Activated CD4-positive, alpha-beta T cell treated with anti-CD3 and anti-CD28 coated beads, Interleukin-2, amount 50 U/mL, for 24 hours (primary cell): ENCODE measurements at places on chromosomes 11 and 22.

DNA sequence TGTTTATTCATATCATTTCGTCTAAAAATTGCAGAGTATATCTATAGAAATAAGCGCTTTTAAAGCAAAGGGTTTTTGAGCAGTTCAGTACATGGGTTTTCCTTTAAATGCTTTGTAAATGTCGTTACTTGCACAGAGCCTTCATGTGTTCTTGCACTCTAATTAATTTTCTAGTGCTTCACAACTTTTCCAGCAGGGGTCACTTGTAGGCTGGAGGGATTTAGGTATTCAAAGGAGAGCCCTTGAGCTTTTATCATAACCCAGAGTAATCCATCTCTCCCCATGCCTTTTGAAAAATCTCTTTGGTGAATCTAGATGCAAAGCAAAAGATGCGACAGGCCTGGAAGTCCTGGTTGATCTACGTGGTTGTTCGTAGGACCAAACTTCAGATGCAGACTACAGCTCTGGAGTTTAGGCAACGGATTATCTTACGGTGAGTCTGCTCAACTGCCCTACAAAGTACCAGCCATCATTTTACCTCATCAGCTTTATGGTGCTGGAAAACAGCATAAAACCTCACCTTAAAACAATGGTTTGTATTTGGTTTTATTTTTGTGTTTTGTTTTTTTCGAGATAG is 60.4 kb downstream of the SFI1 start:
- DNase-seq, result peak; percentile 17

GRCh38 chr22:38208551-38208968 is 6.8 kb downstream of the MAFF start:
- no peak for DNase-seq

DNA sequence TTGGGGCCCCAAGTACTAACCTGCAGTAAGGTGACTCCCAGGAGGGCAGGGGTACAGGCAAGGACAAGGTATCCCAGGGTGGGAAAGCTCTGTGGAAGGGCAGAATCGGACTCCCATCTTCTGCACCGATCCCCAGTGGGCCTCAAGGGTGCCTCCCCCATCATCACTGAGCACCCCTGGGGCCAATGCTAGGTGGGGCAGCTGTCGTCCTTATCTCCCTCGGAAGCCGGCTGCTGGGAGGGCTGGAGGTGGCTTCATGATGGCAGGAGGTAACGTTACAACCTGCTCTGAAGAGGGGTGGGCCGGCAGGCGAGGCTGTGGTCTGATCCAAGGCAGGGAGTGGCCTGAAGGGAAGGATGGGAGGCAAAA is 87.6 kb upstream of the LINC01488 start:
- no peak for DNase-seq

- DNase-seq, result no peak
Measured at GRCh38 chr11:74134661-74135060, 36.1 kb downstream of the C2CD3 start.
